ENCODE measurements at places on chromosomes 5 and 9. TPM values are rescaled to one million over a fixed set of nuclear protein-coding genes. Genes with fewer than 3 reads are reported as not detected.

CEL gene
- 0.74 TPM for total RNA-seq

NUTM2G gene
- total RNA-seq: not detected

PCDHB10 gene
- total RNA-seq: 0.06 TPM

PTPRD gene
- 0.49 TPM for total RNA-seq

PCDHAC2 gene
- total RNA-seq: 3.5 TPM

LOX gene
- total RNA-seq: 2.0 TPM

UGT3A2 gene
- total RNA-seq: not detected

PCDHB9 gene
- 0.03 TPM for total RNA-seq

PPIP5K2 gene
- 24.6 TPM for total RNA-seq

SLC46A2 gene
- total RNA-seq: not detected

CDKN2B gene
- total RNA-seq: not detected

CHSY3 gene
- 0.13 TPM for total RNA-seq

ENTREP1 gene
- total RNA-seq: 0.71 TPM

SLC34A3 gene
- 0.07 TPM for total RNA-seq

HMMR gene
- 14.0 TPM for total RNA-seq

PCDHGA5 gene
- 0.18 TPM for total RNA-seq

SET gene
- 564 TPM for total RNA-seq

C5orf52 gene
- total RNA-seq: not detected

QSOX2 gene
- 24.9 TPM for total RNA-seq

OR1J1 gene
- not detected for total RNA-seq

FOXD4 gene
- total RNA-seq: 0.56 TPM

TMEM171 gene
- total RNA-seq: 7.2 TPM

N4BP3 gene
- 1.1 TPM for total RNA-seq

PRR7 gene
- total RNA-seq: 41.0 TPM

SLC25A2 gene
- total RNA-seq: not detected

PIP5K1B gene
- total RNA-seq: not detected

NIM1K gene
- 0.08 TPM for total RNA-seq

CARD6 gene
- total RNA-seq: 3.8 TPM

PHAX gene
- 52.3 TPM for total RNA-seq

FUBP3 gene
- total RNA-seq: 51.0 TPM

PLAC8L1 gene
- not detected for total RNA-seq

SOHLH1 gene
- total RNA-seq: not detected

PGM5 gene
- not detected for total RNA-seq

PCDHB5 gene
- 1.8 TPM for total RNA-seq

CD14 gene
- 3.8 TPM for total RNA-seq

PLPP7 gene
- not detected for total RNA-seq

PCDHGA8 gene
- total RNA-seq: not detected

SPATA31A3 gene
- total RNA-seq: not detected

CAMLG gene
- total RNA-seq: 31.1 TPM

NAIF1 gene
- 6.2 TPM for total RNA-seq

NR2F1-AS1 gene
- total RNA-seq: 4.0 TPM

SNCAIP gene
- total RNA-seq: not detected

HSD17B3 gene
- total RNA-seq: 0.17 TPM

ATG10 gene
- 9.4 TPM for total RNA-seq

DIPK1B gene
- total RNA-seq: 11.1 TPM

TLX3 gene
- total RNA-seq: not detected

C9 gene
- total RNA-seq: not detected

Measured in A549 treated with RU486 at 1 μM for 4 hours (cell line).